ENCODE measurements at places on chromosomes 7 and 10. TPM values are rescaled to one million over a fixed set of nuclear protein-coding genes. Genes with fewer than 3 reads are reported as not detected.

DNA sequence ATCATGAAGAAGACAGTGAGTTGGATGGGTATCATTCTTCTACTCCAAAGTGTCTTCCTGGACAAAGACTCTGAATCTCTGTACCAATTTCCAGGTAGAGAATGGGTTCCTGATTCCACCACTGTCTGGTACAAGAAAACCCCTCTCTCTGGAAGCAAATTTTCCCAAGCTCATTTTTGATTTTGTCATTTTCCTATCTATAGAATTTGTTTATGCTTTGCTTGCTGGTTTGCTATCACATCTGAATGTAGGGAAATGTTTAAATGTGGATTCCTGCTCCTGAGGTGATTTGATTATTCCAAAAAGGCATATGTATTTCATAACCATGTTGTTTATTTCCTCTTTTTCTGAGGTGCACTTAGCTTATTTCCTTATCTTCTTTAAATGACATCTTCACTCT, at the start of gene TAS2R16:
TSS of gene TAS2R16 (minus strand) at position 101 of the 400 bp plus-strand sequence. CDS start at position 35, 66 bp downstream.
- no peaks in the 10 kb centered on the region for H3K4me1 ChIP-seq
- no peak for DNase-seq
- H3K27me3 ChIP-seq: no peaks in the 10 kb centered on the region
- no peak within 1 kb of the TSS for H3K27ac ChIP-seq
- no peak within 1 kb of the TSS for H3K4me3 ChIP-seq
- H3K36me3 ChIP-seq: no peaks in the 10 kb centered on the region

GRCh38 chr7:29272057-29272456, 77.5 kb downstream of the CHN2 start:
- H3K36me3 ChIP-seq: no peaks in the 10 kb centered on the region
- H3K27ac ChIP-seq: no peak overlapping the region
- no peak for DNase-seq
- no peaks in the 10 kb centered on the region for H3K27me3 ChIP-seq

- peaks cover 6% of the 10 kb centered on the region for H3K4me1 ChIP-seq
- no peaks in the 10 kb centered on the region for H3K27me3 ChIP-seq
- no peak overlapping the region for H3K27ac ChIP-seq
- no peak overlapping the region for H3K4me3 ChIP-seq
Measured at GRCh38 chr10:89163265-89163995, 43.7 kb downstream of the CH25H start.

ACTR3C gene
- total RNA-seq: 123 TPM

DNA sequence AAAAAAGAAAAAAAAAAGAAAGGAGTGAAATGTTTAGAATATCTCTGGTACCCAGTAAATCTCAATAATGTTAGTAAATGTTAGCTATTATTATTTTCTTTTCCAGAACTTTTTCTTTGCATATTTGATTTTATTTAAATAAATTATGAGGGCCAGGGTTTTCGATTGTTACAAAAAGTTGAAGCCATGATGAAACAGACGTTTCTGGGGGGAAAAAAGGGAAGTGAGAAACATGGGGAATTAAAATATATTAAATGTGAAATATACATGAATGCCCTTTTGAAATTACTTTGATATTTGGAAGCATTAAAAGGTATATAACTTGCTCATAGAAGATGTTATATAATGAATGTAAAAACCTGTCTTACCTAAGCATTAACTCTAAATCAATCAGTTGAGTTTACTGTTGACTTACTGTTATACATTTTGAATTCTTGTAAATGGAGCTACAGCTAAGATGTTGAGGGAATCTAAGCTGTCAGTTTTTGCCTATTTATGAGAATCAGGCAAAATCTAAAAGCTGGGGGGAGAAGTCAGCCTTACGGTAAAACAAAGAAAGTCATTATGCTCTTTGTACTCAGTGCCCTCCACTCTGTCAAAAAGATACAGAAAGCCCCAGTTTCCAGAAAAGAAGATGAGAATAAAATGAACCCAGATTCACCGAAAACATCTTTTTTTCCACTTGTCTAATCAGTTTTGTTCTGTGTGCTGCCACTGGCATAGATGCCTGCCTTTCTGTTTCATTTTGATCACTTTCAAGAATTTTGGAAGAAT, 30.0 kb upstream of the KDM7A start:
- H3K4me3 ChIP-seq: no peak overlapping the region
- peaks cover 3% of the 10 kb centered on the region for H3K4me1 ChIP-seq
- no peak overlapping the region for H3K27ac ChIP-seq
- no peak for DNase-seq
- H3K27me3 ChIP-seq: no peaks in the 10 kb centered on the region

- DNase-seq: no peak
- no peaks in the 10 kb centered on the region for H3K36me3 ChIP-seq
- H3K27ac ChIP-seq: no peak overlapping the region
- no peaks in the 10 kb centered on the region for H3K27me3 ChIP-seq
Measured at GRCh38 chr10:32650246-32650655, 204.3 kb downstream of the CCDC7 start.

DNA sequence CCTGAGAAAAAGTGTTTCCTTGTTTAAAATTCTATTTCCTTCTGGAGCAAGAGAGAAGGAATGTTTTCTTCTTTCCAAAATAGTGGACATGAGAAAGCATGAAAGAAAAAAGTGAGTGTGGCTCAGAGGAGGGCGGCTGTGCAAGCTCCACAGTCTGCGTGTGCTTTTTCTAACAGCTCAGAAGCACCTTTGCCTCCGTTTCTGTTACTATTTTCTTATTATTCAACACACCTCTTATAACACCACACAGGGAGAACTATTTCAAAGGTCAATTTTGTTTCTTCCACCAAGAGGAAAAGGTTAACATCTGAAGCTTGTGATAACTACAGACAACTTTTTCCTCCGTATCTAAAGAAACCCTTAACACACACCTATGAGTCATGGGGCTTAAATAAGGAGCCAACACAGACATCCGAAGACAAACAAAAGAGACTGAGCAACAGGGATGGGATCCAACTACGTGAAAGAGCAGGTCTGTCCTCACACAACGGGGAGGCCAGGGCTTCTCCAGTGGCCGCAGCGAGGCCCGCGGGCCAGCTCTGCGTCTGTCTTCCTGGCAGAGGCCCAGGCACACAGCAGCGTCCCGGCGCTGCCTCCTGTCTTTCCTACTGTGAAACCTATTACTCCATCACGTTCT, 36.2 kb upstream of the NCAPG2 start:
- DNase-seq: no peak
- peaks cover 13% of the 10 kb centered on the region for H3K4me1 ChIP-seq
- no peaks in the 10 kb centered on the region for H3K27me3 ChIP-seq
- no peak overlapping the region for H3K27ac ChIP-seq
- H3K36me3 ChIP-seq: peaks cover 19% of the 10 kb centered on the region

DNA sequence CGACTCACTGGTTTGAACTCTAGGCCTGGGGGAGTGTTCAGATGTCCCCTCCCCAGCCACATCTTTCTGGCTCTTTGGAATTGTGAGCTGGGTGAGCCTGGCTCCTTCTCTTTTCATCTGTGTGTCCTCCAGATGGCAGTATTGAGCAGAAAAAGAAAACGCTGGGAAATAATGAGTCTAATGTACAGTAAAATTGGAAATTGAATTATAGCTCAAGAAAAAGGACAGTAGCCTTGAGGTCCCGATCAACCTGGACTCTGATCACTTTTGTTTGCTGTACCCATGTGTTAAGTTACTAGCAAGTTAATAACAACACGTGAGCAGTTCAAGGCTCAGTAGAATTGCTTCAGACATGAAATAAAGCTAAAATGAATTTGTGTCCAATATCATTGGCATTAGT, 77.9 kb downstream of the SNX10 start:
- H3K4me1 ChIP-seq: peaks cover 4% of the 10 kb centered on the region
- no peak overlapping the region for H3K27ac ChIP-seq
- no peak for DNase-seq
- no peaks in the 10 kb centered on the region for H3K36me3 ChIP-seq
- peak overlapping the region; percentile 17 for H3K4me3 ChIP-seq

NMT2 gene
- total RNA-seq: 6.4 TPM

- no peaks in the 10 kb centered on the region for H3K36me3 ChIP-seq
- no peak overlapping the region for H3K27ac ChIP-seq
- H3K4me3 ChIP-seq: no peak overlapping the region
- no peak for DNase-seq
- H3K27me3 ChIP-seq: no peaks in the 10 kb centered on the region
Measured at GRCh38 chr7:11083214-11083568, 109.5 kb downstream of the PHF14 start.

GRCh38 chr7:105278973-105279687, 109.6 kb downstream of the SRPK2 start:
- H3K27me3 ChIP-seq: no peaks in the 10 kb centered on the region
- no peaks in the 10 kb centered on the region for H3K36me3 ChIP-seq
- DNase-seq: no peak
- H3K4me3 ChIP-seq: no peak overlapping the region
- no peaks in the 10 kb centered on the region for H3K4me1 ChIP-seq

NRAP gene
- not detected for total RNA-seq

C10orf90 gene
- not detected for total RNA-seq

CNPY1 gene
- not detected for total RNA-seq

DNA sequence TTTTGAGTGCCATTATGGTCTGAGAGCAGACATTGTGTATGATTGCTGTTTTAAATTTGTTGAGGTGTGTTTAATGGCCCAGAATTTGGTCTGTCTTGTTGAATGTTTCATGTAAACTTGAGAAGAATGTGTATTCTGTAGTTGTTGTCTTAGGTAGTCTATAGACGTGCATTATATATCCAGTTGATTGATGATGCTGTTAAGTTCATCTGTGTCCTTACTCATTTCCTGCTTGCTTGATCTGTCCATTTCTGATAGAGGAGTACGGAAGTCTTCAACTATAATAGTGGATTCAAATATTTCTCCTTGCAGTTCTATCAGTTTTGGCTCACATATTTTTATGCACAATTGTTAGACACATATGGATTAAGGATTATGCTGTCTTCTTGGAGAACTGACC, 16.0 kb downstream of the PTPN12 start:
- no peak for DNase-seq
- peaks cover 54% of the 10 kb centered on the region for H3K4me1 ChIP-seq
- no peaks in the 10 kb centered on the region for H3K36me3 ChIP-seq
- no peak overlapping the region for H3K4me3 ChIP-seq
- H3K27me3 ChIP-seq: no peaks in the 10 kb centered on the region
- H3K27ac ChIP-seq: no peak overlapping the region

LRMDA gene
- 24.1 TPM for total RNA-seq

DNA sequence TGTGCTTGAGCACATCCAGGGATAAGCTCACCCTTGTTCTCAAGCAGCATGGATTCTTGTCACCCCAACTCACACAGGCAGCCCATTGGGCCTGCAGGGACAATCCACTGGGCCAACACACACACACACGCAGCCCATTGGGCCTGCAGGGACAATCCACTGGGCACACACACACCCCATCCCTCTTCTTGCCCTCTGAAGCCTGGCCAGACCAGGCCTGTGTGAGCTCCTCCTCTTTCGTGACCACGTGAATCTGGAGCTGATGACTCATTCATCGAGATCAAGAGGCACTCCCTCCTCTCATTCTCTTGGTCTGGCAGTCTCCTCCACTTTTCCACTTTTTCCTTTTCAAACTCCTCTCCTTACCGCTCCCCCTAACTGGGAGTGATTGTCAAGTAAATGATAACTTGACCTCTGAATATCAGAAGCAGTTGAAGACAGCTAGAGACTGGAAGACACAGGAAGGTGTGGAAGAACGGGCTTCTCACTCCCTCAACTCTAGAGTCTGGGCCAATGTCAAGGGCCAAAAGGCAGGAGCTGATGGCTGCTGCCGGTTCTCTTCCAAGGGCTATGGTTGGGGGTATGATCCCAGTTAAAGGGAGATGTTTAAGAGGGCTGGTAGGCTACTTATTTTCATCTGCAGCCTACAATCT, 89.7 kb downstream of the HIPK2 start:
- no peak for DNase-seq
- H3K4me1 ChIP-seq: peaks cover 13% of the 10 kb centered on the region
- no peak overlapping the region for H3K27ac ChIP-seq

GRCh38 chr10:17758896-17759295, 6.9 kb downstream of the TMEM236 start:
- H3K27me3 ChIP-seq: no peaks in the 10 kb centered on the region
- DNase-seq: no peak
- no peak overlapping the region for H3K27ac ChIP-seq
- H3K4me1 ChIP-seq: no peaks in the 10 kb centered on the region

GRCh38 chr10:110802090-110802489, 69.6 kb upstream of the PDCD4 start:
- H3K27ac ChIP-seq: no peak overlapping the region
- DNase-seq: no peak
- H3K36me3 ChIP-seq: no peaks in the 10 kb centered on the region
- peaks cover 11% of the 10 kb centered on the region for H3K4me1 ChIP-seq
- H3K4me3 ChIP-seq: no peak overlapping the region
- H3K27me3 ChIP-seq: no peaks in the 10 kb centered on the region

- H3K27ac ChIP-seq: no peak overlapping the region
- no peaks in the 10 kb centered on the region for H3K4me1 ChIP-seq
- no peak for DNase-seq
Measured at GRCh38 chr7:45074528-45075354, 14.0 kb downstream of the NACAD start.

RNF133 gene
- total RNA-seq: 1.0 TPM
